LNCaP clone FGC (cell line): ENCODE measurements at places on chromosomes 7 and 10.

GRCh38 chr7:29609162-29610037, 45.8 kb downstream of the PRR15 start:
- no peak for DNase-seq

- no peak for DNase-seq
Measured at GRCh38 chr10:122276611-122277208, 5.6 kb downstream of the BTBD16 start.

- DNase-seq: no peak
Measured at GRCh38 chr10:1560535-1561192, 176.7 kb downstream of the ADARB2 start.

GRCh38 chr10:129966370-129966888, 2.4 kb upstream of the EBF3 start:
- no peak for DNase-seq

DNA sequence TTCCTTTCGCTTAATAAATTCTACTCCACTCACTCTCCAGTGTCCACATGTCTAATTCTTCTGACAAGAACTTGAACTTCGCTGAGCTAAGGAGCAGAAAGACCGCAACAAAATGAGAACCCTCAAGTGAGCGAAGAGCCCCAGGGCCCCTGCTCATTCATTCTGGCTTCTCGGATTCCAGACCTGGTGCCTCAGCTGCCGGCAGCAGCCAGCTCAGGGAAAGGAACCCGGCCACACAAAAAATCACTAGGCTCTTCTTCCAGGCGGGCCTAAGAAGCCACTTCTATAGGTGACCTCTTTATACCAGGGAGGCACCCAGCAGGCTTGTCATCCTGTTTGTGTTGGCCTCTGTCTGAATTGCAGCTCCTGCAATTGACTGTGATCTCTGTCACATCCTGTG, 33.3 kb downstream of the OTUD1 start:
- DNase-seq: no peak

DNA sequence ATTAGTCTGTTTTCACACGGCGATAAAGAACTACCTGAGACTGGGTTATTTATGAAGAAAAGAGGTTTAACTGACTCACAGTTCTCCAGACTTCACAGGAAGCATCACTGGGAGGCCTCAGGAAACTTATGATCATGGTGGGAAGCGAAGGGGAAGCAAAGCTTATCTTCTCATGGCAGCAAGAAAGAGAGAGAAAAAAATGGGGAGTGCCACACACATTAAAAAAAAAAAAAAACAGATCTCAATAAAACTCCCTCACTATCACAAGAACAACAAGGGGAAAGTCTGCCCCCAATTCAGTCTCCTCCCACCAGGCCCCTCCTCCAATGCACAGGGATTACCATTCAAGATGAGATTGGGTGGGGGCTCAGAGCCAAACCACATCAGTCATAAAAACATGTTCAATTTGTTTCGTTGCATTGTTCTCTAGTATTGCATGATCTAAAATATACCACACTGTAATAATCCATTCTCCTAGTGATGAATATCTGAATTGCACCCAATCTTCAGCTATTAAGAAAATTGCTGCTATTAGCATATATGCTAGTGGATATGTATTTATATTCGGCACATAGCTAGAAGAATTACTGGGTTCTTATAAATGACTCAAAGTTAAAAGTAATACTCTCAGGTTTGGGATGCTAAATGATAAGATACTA, 328.9 kb upstream of the KCND2 start:
- no peak for DNase-seq

DNA sequence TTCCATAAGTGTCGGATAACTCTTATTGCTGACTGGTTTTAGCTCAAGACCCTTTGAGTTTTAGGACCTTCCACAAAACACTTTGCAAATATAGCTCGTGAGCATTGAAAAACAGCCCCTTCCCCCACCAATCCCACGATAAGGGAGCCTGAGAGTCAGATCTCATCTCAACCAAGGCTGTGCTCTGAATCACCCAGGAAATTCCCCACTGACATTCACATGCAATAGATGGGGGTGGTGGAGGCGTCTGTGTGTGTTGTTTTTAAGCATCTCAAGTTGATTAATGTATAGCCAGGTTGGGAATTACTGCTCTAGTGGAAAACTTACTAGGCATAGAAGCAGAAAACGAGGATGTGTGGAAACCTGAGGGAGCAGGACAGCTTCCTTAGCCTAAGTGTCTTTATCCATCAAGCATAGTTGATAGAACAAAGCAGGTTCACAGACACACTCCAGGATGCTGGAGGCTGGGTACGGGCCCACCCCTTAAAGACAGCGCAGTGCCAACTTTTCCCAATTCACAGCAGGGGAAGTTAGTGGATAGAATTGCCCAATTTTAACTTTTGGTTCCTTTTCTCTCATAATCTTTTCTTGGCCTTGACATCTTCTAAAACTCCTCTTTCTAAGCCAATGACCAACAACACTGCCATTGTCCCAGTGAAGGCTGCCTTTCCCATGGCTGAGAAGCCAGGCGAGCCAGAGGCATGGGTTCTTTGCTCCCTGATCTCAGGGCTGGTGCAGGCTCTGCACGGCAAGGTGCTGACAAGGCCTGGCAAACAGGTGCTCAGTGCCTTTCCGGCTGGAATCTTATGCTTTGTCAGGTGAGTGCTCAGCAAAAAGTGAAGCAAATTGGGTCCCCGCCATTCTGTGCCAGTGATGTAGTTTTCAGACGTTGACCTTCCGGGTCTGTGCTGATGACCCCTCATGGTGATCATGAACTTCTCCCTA, 98.5 kb upstream of the INSIG1 start:
- DNase-seq: no peak

- DNase-seq: no peak
Measured at GRCh38 chr10:45440511-45441062, 66.6 kb downstream of the ALOX5 start.

GRCh38 chr7:136056651-136057231, 79.6 kb upstream of the MTPN start:
- no peak for DNase-seq

GRCh38 chr7:116310141-116310540, 99.8 kb downstream of the TES start:
- no peak for DNase-seq
